ENCODE measurements at places on chromosomes 7 and 10.

GRCh38 chr7:9955138-9955537 lies 1018.5 kb upstream of the PHF14 start:
- no peak for DNase-seq

GRCh38 chr10:122746408-122746807 lies 46.8 kb upstream of the C10orf120 start:
- DNase-seq = no peak

DNA sequence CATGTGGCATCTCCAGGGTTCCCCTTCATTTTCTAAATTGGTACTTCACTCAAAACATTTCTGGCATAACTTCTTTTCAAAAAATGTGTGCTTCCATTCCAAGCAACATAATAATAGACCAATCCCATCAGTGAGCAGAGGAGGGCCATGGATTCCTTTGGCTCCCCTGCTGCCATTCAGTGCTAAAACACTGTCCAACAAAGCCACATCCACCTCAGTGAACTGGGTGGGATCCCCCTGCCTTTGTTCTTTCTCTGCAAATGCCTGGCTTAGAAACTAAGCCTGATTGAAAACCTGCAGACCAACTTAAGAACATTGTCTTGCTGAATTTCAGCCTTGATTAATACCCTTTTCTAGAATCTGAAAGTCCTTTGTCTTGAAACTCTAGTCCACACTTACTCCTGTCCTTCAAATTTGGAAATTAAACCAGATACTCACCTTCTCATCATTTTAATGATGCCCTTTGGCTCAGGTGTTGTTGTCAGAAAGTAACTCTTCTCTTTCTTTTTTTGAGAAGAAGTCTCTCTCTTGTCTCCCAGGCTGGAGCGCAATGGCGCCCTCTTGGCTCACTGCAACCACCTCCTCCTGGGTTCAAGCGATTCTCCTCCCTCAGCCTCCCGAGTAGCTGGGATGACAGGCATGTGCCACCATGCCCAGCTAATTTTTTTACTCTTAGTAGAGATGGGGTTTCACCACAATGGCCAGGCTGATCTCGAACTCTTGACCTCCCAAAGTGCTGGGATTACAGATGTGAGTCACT lies 132.3 kb downstream of the PLXNA4 start:
- DNase-seq = no peak

DNA sequence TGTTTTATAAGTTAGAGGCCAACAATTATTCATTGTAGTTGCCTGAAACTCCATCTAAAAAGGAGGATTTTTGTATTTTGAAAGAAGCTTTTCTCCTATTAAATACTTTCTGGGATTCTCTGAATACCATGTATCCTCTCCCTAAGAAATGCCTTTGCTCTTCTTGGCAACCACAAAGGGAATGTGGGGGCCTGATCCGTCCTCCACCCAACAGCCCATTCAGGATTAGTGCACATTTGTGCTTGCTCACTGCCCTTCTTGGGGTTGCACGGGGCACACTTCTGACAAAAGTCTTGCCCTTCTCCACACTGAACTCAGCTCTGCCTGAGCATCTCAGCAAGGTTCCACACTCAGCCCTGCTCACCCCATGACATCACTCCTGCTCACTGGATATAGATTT lies 194.2 kb downstream of the SLC25A13 start:
- no peak for DNase-seq

- DNase-seq = no peak
Measured at GRCh38 chr10:115417585-115418265, 324.6 kb downstream of the ATRNL1 start.

- no peak for DNase-seq
Measured at GRCh38 chr7:137488038-137488437, 144.5 kb upstream of the PTN start.

DNA sequence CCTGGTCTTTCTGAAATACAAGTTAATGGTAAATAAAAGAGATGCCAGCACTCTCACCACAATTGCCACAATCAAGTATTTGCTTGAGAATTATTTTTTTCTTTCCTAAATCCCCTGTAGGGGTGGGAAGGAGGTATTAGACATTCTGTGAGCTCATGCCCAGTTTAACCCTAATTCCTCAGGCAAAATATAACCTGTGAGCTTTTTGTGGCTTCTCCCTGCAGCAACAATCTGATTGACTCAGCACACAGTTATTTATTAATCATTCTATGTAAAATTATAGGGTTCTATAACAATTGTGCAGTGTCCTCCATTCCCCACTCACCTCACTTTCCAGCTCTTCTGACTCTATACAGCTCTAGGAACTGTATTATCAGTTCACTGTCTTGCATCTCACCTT lies 66.3 kb downstream of the GLI3 start:
- no peak for DNase-seq

- no peak for DNase-seq
Measured at GRCh38 chr7:155066417-155066950, 3.6 kb upstream of the HTR5A start.

DNA sequence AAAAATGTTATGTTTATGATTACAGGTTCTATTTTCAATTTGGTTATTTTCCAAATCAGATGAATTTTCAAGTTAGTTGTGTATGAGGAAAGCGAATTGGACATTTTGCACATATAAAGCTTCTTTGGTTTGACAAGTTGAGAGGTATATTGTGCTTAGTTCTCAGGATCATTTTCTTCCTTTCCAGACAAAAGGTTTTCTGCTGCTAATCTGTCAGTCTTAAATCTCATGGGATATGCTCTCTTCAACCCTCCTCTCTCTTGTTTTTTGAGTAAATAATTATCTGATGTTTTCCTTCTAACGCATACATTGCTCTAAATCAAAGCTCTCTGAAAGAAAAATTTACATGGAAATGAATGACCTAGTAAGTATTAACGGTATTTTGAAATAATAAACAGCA lies 77.9 kb downstream of the PPP1R3A start:
- DNase-seq = no peak

GRCh38 chr7:94429153-94429552 lies 34.5 kb downstream of the COL1A2 start:
- DNase-seq = no peak

GRCh38 chr7:131211500-131211899 lies 116.2 kb upstream of the MKLN1 start:
- no peak for DNase-seq

GRCh38 chr10:120436439-120437112 lies 20.5 kb upstream of the PLPP4 start:
- DNase-seq = no peak
